ENCODE measurements at places on chromosomes 16 and 17.

GRCh38 chr17:56994009-56994792 is 16.3 kb downstream of the SCPEP1 start:
- no peak for DNase-seq

GRCh38 chr16:86519007-86519648 is 8.8 kb downstream of the FOXF1 start:
- no peak for DNase-seq

DNA sequence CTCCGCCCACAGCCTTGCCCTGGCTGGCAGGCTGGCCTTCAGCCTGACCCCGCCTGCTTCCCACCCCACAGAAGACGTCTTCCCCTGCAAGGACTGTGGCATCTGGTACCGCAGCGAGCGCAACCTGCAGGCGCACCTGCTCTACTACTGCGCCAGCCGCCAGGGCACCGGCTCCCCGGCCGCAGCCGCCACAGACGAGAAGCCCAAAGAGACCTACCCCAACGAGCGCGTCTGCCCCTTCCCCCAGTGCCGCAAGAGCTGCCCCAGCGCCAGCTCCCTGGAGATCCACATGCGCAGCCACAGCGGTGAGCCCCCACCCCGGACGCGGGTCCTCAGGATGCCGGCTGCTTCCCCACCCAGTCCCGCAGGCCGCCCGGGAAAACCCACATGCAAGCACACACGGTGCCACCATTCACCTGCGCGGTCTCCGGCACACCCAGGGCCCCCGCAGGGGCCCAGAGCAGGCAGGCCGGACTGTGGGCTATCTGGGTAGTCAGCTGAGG is 38.2 kb upstream of the ZC3H18 start:
- no peak for DNase-seq

DNA sequence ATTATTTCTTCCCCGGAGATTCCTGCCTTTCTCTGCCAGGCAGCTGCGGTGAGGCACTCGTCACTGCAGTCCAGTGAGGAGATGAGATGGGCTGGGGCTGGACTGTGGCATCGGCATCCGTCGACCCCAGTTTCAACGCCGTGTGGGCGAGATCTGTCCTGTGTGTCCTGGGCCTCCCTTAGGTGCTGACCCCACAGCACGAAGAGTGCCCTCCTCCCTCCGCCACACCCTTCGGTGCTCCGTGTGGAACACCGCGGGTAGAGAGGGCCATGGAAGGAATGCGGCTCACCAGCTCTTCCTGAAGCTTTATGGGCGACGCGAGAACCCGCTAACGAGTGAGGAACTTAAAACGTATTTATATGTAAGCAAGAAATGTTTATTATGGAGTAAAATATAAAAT is 17.6 kb downstream of the ACSF3 start:
- DNase-seq, result no peak

DNA sequence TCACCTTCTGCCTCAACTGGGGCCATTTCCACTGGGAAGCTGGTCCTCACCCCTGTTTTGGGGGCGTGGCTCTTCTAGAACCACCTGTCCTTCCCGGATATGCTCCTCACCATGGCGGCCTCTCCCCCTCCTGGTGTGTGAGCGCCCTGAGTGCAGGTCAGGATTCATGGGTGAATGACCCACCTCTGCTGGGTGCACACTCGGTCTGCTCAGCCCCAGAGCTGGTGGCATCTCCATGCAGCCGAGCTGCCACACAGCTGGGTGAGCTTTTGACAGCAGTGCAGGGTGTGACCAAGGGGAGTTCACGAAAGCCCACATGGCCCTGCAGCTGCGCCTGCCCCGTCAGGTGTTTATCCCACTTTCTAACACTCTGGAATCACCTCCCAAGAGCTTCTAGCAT is 27.3 kb downstream of the GRIN2C start:
- no peak for DNase-seq

- DNase-seq, result no peak
These were observed 13.4 kb upstream of the KCNG4 start for GRCh38 chr16:84253173-84253572.

GRCh38 chr17:73592501-73592961 is 51.7 kb downstream of the SDK2 start:
- no peak for DNase-seq

- DNase-seq, result no peak
These were observed 1.3 kb upstream of the SLC46A1 start for GRCh38 chr17:28407130-28407973.

GRCh38 chr17:35807371-35808144 is 1.7 kb upstream of the TAF15 start:
- peak; percentile 50 for DNase-seq

GRCh38 chr17:1995321-1995892 is 29.7 kb downstream of the RTN4RL1 start:
- DNase-seq, result no peak

DNA sequence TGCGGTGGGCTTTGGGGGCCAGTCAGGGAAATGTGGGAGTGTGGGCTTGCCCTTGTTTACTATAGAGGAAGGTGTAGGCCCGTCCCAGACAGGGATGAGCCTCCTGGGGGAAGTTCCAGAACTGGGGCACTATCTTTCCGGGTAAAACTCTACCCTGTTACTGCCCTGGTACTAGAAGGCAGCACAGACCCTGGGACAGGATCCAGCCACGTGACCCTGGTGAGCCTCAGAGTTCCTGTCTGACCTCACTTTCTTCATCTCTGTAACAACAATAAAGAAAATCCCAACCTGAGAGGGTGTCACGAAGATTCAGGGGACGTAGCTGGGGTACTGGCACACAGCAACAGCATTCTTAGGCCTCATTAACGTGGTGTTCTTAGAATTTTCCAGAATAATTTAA is 239.6 kb upstream of the FOXF1 start:
- DNase-seq, result no peak

DNA sequence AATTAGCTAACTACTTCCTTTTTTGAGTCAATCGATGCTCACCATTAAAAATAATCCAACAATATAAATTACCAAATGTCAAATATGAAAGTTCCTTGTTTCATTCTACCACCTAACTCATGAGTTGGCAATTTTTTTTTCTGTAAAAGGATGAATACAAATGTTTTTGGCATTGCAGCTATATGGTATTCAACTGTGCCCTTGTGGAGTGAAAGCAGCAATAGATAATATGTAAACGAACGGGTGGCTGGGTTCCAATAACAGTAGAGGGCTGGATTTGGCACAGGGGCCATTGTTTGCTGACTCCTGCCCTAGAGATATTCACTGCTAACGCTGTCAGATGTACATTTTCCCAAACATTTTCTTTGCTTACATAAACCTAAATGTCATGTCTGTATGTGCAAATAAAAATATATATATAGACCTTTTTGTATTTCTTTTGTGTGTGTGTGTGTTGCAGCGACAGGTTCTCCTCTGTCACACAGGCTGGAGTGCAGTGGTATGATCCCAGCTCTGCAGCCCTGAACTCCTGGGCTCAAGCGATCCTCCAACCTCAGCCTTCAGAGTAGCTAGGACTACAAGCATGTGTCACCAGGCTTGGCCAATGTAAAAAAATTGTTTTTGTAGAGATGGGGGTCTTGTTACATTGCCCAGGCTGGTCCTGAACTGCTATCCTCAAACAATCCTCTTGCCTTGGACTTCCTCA is 73.9 kb downstream of the RPGRIP1L start:
- DNase-seq, result no peak

GRCh38 chr16:70735141-70735979 is 49.5 kb upstream of the MTSS2 start:
- no peak for DNase-seq

DNA sequence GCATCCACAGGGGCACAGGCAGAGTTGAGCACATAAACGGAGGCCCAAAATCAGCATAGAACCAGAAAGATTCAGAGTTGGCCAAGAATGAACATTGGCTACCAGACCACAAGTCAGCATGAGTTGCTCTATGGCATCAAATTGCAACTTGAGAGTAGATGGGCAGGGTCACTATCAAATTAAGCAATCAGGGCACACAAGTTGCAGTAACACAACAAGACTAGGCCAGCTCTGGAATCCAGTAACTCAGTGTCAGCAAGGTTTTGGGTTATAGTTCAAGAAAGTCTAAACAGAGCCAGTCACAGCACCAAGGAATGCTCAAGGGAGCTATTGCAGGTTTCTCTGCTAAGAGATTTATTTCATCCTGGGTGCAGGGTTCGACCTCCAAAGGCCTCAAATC is 12.9 kb downstream of the G6PC1 start:
- no peak for DNase-seq

GRCh38 chr16:78505036-78505435 is 405.6 kb downstream of the WWOX start:
- no peak for DNase-seq

GRCh38 chr17:11378506-11378905 is 137.5 kb downstream of the SHISA6 start:
- DNase-seq, result no peak

DNA sequence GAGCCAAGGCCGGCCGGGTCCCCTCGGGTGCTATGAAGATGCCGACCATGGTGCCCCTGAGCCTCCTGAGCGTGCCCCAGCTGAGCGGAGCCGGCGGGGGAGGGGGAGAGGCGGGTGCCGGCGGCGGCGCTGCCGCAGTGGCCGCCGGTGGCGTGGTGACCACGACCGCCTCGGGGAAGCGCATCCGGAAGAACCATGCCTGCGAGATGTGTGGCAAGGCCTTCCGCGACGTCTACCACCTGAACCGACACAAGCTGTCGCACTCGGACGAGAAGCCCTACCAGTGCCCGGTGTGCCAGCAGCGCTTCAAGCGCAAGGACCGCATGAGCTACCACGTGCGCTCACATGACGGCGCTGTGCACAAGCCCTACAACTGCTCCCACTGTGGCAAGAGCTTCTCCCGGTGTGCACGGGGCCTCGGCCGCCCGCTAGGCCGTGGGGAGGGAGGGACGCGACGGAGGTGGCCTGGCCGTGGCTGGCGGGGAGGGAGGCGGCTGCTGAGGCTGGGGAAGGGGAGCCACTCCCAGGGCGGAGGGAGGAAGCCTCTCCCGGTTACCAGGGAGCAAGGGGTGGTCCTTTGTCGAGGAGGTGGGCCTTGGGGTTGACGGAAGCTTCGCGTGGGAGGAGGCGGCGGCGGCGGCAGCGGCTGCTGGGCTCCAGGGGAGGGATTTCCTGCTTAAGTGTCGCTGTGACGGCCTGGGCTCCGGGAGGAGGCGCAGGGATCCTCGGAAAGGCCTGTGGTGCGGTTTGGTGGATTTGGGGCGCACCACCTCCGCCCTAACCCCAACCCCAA is 1.3 kb downstream of the MAZ start:
- peak; percentile 96 for DNase-seq

- no peak for DNase-seq
These were observed 6.1 kb upstream of the WFIKKN2 start for GRCh38 chr17:50829332-50829731.

- DNase-seq, result no peak
These were observed 271.1 kb upstream of the CCL2 start for GRCh38 chr17:33983824-33984574.

DNA sequence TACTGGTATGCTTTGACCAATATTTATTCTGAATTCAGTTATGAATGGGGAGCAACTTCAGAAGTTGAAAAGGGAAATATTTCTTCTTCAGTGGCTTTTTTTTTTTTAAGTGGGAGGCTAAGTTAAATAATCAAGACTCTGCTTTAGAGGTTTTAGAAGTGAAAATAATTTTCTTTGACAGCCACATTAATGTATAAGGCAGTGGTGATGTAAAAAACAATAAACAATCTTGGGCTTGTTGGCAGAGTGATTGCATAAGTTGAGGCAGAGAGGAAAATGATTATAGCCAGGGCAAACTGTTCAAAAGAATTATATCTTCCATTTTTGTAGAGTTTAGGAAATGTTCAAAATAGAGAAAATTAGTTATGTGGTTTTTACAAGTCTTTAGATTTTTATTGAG is 5.4 kb upstream of the KRT12 start:
- DNase-seq, result no peak

DNA sequence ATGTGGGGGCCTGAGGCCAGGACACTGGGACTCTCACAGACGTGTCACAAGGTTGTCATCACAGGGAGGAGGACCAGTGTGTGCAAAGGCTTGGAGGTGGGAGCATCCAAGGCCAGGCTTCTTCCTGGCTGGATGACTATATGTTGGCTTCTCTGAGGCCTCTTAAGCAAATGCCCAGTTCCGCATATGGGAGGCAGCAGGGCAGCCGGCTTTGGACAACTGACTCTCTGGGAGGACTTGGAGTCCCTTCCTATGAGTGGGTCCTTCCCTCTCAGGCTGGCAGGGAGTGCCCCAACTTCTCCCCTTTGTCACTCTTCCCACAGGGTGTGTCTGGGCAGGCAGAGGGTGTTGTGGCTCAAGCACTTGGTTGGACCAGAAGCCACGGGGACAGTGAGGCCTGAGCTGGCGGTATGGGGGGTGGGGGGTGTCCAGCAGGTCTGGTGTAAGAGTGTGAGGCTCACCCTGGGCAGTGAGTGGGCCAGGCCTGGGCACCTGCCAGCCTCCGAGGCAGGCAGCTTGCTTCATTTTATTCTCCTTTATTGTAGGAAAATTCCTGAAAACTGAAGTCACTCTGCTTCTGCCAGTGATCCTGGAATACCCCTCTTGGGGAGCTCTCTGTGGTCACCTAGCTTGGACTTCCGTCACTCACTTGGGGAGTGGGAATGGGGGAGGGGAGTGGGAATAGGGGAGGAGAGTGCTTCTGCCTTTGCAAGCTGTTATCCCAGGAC is 14.9 kb downstream of the ADGRG1 start:
- DNase-seq, result no peak

DNA sequence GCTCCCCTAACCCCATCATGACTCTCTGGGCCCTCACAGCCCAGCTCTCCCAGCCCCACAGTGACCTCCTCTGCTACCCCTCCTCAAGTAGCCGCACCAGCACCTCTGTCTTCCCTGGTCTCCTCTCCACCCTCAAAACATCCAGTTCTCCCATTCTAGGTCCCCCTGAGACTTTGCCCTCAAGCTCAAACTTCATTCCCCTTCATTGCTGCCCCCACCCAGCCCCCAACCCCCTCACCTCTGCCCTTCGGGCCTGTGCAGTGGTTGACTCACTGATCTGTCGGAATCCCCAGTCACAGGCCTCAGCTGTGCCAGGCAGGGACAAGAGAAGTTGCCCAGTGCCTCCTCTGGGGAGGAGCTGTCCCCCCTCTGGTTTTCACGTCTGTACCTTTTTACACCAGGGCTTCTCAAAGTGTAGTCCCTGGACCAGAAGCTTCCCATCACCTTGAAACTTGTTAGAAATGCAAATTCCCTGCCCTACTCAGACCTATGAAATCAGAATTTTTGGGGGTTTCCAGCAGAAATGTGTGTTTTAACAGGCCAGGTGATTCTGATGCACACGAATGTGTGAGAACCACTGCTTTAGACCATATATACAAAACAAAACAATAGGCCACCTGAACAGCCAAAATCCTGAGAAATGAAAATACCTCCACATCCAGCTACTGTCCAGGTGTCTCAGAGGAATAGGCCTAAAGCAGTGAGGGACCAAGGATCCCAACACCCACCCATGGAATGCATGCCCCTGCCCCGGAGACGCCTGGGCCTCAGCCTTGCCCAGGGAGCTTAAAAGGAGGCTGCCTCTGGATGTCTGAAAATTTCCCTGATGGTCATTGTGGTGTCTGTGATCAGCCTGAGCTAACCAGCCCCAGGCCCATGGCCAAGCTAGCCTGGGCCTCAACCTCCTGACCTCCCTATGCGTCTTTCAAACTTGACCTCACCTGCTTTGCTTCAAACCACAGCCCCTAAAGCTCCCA is 853 bp upstream of the DOK4 start:
- DNase-seq, result no peak

DNA sequence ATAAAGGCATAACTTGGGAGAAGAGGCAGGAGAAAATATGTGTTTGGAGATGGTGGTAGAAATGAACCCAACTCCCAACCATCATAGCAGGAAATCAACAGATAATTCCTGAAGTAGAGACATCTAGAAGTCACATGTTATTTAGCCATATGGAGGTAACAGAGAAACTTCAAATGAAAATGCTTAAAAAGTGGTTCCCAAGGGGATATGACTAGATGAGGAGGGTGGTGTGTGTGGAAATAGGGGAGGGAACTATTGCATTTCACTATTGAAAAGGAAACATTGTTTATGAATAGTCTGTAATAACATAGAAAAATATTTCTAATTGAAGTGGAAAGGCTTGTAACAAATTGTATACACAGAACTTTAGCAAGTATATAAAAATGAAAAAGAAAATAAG is 412.0 kb downstream of the SHISA9 start:
- DNase-seq, result no peak

All from OCI-M1 (cell line).